ENCODE measurements at places on chromosomes 7 and 10.

DNA sequence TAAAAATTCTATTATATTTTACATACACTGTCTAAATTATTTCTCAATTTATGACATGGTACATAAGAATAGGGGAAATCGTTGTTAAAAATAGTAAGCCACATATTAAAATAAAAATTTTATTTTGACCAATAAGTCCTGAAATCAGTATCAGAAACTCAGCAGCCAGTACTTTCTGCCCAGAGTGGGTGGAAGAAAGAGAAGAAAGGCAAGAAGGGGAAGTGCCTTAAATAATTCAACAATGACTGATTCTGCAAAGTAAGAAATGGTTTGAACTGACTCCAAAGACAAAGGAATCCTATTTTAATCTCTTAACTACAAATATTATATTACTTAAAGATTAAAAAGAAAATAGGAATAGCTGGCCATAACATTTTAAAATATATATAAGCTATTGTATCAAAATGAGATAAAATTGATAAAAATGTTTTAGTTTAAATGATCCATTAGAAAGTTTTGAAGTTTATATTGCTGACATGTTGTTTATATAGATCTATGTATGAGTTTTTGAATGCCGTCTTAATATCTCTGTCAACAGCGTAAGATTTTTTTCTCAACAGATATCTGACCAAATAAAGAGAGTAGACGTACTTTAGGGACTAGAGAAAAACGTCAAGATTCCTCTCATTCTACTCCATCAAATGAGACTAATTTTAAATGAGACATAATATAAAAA is 30.2 kb upstream of the NRCAM start:
- DNase-seq, result no peak

DNA sequence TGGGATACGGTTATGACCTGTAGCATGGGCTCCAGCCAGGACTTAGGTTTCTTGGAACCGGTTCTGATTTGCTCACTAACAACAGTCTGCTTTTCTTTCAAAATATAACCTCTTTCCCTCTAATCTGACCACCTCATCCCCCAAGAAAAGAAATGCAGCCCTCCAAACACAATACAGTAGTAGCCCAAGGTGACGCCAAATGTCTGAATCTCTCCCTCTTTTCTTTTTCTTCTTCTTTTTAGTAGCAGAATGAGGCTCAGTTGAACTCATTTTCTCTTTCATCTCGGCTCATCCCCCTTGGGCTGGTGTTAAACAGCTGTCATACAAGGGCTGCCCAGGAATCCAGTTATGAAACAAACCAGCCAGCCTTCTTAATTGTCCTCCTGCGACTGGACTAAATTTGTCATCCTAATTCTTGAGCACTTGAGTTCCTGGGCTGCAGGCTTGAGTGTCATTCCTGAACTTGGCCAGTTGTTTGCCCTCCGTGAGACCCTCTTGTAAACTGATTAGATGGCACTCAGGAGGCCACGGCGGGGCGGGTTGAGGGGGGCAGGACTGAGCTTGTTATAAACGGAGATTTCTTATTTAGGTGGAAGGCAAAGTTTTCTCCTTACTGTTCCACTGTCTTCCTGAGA is 94.8 kb downstream of the SORCS3 start:
- no peak for DNase-seq

DNA sequence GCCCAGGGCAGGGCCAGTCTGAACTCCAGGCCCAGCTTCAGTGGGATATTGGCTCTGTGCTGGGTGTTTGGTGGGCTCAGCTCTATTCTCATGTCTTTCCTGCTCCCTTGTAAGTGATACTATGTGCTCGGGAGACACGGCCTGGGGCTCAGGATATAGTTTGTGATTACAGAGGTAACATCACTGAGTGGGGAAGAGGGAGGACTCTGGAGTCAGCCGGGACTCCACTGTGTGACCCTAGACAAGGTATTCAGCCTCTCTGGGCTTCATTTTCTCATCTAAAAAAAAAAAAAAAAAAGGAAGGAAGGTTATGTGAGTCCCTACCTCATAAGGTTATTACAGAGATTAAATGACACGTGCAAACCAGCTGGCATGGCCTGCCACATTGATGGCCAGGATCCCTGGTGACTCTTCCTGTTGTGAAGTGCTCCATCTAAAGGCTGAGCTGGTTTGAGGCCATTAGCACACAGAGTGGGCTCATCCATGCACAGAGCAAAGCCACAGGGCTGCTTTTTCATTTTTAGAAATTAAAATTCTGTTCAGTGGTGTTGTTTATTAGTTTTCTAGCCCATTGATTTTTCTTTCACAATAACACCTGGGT is 15.7 kb downstream of the SLC13A4 start:
- DNase-seq, result no peak

- no peak for DNase-seq
Measured at GRCh38 chr10:6062101-6062771, at the start of gene IL2RA. Gene IL2RA, minus strand, starts transcription at chr10:6062367. Its CDS starts 216 bp downstream, at chr10:6062151.

GRCh38 chr7:142637240-142637639 is 112.0 kb upstream of the PRSS1 start:
- no peak for DNase-seq

GRCh38 chr7:43164757-43165156 is 52.3 kb downstream of the HECW1 start:
- no peak for DNase-seq

- no peak for DNase-seq
Measured at GRCh38 chr10:80122110-80122710, 10.3 kb upstream of the PLAC9 start.
